Activated CD4-positive, alpha-beta T cell treated with anti-CD3 and anti-CD28 coated beads, Interleukin-2, amount 50 U/mL, for 24 hours (primary cell): ENCODE measurements at places on chromosomes 5 and 9.

DNA sequence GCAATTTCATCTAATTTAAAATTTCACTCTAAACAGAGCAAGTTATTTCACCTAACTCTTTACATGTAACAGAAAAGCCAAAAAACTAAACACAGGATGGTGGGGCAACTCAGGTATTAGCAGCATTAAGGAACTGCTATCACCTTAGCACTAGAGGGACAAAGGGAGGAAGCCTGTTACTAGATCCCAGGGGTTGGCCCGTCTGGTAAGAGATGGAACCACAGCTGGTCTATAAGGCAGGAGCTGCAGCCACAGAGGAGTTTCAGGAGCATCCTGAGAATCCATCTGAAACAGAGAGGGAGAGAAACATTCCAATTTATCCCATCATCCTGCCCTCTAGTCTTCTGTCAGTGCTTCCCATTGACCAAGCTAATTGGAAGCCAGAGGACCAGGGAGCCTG is 300.3 kb downstream of the MRPS30 start:
- DNase-seq = no peak

- DNase-seq = peak; percentile 36
These were observed 70.4 kb downstream of the MVB12B start for GRCh38 chr9:126397056-126397455.

GRCh38 chr5:14063138-14063537 is 80.0 kb upstream of the TRIO start:
- no peak for DNase-seq

DNA sequence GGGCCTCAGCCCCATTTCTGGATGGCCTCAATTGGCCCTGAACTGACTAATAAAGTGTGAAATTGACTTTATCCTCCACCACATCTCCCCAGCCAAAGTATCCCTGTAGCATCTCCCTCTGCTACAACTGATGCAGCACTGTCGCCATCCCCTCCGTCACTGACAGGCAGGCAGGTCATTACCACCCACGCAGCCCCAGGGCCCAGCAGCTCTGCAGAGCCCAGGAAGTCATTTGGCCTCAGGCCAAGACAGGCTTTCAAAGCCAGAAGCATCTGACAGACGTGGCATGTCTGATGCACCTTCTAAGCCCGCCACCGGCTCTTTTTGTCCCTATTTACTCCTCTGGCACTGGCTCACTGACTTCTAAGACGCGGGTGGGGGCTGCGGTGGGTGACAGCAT is 65.3 kb downstream of the ARHGEF37 start:
- DNase-seq = no peak
